Stimulated activated CD4-positive, alpha-beta T cell treated with anti-CD3 and anti-CD28 coated beads, TNF-alpha, amount 100 ng/mL, for 48 hours (primary cell): ENCODE measurements at places on chromosomes 3 and 15.

DNA sequence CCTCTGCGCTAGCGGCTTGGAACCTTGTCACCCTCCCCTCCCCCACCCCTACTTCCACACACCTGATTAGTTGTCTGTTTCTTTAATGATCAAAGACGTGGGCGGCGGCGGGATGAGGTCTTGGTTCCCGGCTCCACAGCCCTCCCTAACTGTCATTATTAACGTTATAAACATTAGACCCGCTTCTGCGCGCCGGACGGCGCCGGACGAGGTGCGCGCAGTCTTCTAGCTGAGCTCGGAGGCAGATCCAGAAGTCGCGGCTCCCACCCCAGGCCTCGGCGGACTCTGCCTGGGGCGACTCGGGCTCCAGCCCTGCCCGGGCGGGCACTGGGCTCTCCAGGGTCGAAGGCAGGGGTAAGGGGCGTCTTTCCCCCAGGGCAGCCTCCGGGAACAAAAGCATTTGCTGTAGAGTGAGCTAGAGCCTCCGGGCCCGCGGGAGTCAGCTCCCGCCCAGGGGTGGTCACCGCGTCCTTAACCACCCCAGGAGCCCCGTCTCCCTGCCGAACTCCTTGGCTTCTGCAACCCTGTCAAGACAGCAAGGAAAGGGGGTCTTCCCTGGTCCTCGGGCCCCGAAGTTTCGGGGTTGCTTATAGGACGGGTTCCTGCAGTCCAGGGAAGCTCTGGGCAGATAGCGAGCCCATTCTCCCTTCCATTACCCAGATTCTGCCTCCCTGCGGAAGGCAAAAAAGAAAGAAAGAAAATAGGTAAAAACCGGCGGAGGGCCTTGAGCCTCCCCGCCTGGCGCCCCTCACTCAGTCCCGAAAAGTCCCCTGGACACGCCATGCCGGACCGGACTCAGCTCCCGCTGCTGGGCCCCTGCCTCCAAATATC is 2.2 kb upstream of the ISLR2 start:
- no peak for DNase-seq

- DNase-seq = no peak
Measured at GRCh38 chr3:184005941-184006507, 11.7 kb downstream of the ABCC5 start.

- no peak for DNase-seq
Measured at GRCh38 chr3:13780432-13781176, 99.3 kb downstream of the WNT7A start.

DNA sequence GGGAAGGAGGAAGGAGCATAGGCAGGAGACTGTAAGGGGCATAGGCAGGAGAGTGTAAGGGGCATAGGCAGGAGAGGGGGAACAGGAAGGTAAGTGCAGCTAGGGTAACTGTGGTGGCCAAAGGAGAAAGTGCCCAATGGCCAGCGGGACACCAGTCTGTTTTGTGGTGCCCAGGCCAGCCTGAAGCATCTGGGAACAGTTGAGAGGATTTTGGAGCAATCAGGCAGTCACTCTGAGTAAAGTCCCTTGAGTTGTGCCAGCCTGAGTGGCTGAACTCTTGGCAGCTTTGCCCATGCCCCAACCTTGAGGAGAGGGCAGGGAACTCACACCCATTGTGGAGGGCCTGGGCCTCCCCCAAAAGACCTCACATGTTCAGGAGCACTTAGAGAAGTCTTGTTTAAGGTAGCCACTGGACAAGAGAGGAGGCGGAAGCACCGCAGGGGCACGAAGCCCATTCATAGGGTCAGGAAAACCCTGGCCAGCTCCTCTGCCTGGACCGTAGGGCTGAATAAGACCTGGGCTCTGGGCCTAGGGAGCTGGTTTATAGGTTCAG is 3.5 kb upstream of the TGM5 start:
- DNase-seq = no peak

DNA sequence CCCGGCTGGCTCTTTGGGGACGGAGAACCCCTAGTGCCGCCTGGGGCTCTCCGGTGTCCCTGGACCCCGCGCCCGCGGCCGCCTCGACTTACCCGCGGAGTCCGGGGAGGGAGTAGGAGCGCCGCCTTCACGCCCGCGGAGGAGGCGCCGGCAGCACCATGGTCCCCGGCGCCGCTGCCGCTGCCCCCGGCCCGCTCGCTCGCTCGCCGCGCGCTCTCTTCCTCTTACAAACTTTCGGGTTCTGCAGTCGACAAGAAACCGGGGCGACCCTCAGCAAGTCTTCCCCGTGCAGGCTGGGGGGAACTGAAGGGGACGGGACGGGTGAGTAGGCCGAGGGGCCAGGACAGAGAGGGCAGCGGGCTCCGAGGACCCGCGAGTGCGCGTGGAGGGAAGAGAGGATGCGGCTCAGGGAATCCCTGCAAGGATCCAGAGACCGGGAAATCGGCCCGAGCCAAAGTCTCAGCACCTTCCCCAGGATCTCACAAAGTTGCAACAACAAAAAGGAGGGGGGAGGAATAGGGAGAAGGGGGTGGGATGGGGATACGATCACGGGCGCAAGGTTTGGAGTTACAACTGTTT is 2.0 kb downstream of the FOXP1 start:
- peak; percentile 38 for DNase-seq

DNA sequence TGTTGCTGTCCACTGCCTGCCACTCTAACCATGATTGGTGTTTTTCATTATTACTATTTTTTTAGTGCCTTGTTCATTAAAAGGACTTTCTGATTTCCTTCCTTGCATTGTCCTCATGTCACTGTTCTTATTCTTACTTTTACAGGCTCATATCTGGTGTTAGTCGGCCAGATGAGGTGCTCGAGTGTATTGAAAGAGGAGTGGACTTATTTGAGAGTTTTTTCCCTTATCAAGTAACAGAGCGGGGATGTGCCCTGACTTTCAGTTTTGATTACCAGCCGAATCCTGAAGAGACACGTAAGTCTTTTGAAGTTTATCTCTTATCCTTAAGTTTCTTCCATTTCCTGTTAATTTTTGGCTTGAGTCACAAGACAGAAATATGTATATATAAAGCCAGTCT is 23.2 kb downstream of the QTRT2 start:
- no peak for DNase-seq

DNA sequence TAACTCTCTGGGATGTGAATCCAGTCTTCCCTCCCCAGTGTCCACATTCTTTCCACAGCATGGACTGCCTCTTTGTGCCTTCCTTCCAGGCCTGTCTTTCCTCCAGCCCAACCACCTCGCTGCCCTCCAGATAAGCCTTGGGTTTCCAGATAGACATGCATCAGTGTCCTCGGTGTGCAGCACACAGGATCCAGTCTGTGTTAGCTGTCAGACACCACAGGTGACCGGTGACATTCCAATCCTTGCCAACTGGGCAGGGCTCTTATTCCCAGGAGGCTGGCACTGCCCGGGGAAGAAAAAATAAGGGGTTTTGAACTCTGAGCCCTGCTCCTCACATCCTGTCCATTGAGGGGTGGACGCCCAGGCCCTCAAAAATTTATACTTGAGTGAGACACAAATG is 6.0 kb upstream of the SLC6A1 start:
- no peak for DNase-seq

DNA sequence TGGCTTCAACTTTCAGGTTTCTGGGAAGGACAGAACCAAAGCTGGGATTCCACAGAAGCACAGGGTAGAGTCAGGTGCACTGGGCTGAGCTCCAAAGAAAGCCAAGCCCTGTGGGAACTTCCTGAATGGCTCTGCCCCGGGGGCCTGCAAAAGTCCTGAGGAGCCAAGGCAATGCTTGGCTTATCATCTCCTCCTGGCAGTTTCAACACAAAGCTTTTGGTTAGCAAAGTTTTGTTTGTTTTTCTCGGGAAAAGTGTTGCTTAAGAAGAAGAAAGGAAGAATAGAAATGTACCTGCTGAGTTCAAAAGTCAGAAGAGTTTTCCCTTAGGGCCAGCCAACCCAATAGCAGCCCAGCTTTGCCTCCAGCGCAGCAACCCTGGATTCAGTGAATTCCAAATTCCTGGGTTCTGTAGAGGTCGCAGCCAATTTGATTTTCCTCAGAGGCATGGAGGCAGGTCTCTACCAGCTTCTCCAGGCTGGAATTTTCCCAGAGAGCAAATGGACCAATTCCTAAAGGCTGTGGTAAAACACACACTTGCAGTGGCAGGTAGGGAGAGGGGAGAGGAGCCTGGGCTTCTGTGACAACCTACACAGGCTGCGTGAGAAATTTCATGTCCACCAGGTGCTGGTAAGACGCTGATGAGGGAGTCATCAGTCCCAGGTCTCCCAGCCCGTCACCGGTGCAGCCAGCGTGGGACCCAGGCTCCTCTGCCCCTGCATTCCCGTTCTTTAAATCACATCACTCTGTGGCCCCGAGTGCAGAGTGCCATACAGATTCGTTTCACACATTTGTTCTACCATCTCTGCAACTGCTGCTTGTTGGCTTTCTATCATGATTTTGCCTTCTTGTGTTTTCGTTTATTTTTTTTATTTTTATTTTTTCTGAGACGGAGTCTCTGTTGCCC is 54.3 kb upstream of the SNRPA1 start:
- no peak for DNase-seq

DNA sequence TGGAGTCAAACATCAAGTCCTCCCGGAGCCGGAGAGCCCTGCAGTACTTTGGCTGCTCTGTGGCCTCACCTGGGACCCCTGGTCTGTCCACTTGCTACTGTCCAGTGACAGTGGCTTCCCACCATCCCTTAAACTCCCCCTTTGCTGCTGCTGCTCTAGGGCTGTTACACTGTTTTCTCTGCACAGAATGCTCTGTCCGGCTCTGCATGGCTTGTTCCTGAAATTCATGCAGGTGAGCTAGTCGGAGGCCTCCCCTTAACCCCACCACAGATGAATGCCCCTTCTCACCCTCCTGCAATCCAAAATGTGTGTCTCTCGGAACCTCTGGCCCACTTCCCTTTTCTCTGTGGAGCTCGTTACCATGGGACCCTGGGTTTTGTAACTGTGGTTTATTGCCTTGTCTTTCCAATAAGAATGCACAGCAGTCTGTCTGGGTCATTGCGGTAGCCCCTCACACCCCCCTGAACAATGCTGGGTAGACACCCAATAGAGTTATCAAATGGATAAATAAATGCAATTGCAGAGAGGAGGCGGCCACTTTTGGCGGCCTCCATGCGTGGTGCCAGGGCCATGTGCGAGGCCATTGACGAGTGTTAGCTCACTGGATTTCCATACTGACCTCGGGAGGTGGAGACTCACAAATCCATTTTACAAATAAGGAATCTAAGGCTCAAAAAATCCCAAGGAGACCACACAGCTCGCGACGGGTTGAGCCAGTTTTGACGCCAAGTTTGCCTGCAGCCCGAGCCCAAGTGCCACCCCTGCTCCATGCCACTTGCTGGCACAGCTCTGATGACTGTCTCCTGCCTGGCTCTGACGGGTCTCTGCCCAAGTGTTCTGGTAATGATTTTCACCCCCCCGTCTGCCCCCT is 48.5 kb downstream of the RGMA start:
- no peak for DNase-seq

GRCh38 chr15:70826634-70827033 is 27.3 kb downstream of the LARP6 start:
- DNase-seq = no peak
